ENCODE measurements at places on chromosomes 5 and 9.

GRCh38 chr5:94705427-94705826, 87.0 kb downstream of the SLF1 start:
- DNase-seq: no peak

GRCh38 chr9:79021084-79021483, 550.7 kb upstream of the TLE4 start:
- DNase-seq: no peak

- DNase-seq: no peak
These were observed 61.6 kb downstream of the YTHDC2 start for GRCh38 chr5:113575074-113575473.

GRCh38 chr5:107025712-107026497, 644.8 kb downstream of the EFNA5 start:
- DNase-seq: no peak

- no peak for DNase-seq
These were observed 29.5 kb upstream of the TGFBR1 start for GRCh38 chr9:99075246-99075912.

- no peak for DNase-seq
These were observed 160.8 kb upstream of the PAPPA start for GRCh38 chr9:115992834-115993233.

- DNase-seq: no peak
These were observed 160.0 kb downstream of the TMEM161B start for GRCh38 chr5:88108490-88109279.

DNA sequence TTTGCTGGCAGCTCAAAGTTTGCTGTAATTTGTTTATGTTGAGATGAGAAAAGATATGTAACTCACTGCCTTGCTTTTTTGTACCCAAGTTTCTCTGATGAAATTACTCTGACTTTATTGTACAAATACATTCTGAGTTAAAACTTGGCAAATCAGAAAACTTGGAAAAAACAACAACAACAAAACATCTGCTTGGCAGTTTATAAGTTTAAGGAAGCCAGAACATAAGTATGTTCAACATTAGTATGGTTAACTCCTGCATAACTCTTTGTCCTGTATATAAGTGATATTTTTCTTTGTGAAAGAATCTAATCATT, 233.1 kb downstream of the MAST4 start:
- no peak for DNase-seq

DNA sequence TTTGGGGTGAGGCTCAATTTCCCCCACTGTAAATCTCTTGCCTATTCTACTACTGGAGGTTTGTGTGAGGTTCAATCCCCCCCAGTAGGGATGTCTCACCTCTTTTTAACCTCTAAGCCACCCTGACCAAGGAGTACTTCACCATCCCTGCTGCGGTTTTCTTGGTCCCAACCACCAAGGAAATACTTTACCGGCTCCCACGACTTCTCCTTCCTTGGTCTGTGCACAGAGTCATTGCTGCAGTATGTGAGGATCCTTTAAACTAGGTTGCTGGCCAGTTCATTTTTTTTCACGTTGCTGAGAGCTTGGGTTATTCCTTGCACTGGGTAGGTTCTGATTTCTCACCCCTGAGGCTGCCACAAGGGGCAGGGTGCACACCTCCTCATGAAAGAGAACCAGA, 22.5 kb upstream of the HMGCS1 start:
- no peak for DNase-seq

DNA sequence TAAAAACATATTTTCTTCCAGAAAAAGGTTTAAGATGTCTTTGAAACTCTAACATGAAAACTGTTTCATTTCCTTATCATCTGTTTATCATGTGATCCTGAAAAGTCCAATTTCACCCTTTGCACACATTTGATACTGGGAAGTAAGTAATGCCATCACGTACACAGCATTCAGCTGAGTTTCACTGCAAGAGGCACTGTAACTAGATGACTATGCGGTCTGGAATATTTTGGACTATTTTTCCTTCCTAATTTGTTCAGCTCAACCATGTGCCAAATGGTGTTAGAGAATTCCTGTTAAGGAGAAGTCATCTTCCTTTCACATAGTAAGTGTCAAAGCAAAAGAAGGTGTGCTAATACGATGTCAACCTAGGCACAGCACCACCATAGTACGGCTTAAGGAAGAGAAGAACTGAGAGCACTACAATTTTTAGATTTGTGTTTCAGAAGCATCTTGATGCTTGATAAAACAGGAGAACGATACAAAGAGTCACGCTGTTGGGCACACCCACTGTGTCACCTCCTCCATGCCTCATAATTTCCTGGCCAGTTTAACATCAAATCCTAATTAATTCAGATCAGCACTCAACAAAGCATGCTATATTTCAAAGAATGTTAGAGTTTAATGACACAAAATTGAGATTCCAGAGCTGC, 77.5 kb downstream of the GNAQ start:
- DNase-seq: no peak

GRCh38 chr9:130336027-130336610, 70.6 kb downstream of the HMCN2 start:
- DNase-seq: no peak

GRCh38 chr5:151492729-151493128, 45.3 kb downstream of the SLC36A1 start:
- no peak for DNase-seq

GRCh38 chr5:82493221-82493620, 215.1 kb upstream of the RPS23 start:
- DNase-seq: no peak

- DNase-seq: no peak
These were observed 9.6 kb upstream of the CTNNAL1 start for GRCh38 chr9:109022873-109023272.

GRCh38 chr9:97528529-97529230, 27.2 kb downstream of the TMOD1 start:
- no peak for DNase-seq

DNA sequence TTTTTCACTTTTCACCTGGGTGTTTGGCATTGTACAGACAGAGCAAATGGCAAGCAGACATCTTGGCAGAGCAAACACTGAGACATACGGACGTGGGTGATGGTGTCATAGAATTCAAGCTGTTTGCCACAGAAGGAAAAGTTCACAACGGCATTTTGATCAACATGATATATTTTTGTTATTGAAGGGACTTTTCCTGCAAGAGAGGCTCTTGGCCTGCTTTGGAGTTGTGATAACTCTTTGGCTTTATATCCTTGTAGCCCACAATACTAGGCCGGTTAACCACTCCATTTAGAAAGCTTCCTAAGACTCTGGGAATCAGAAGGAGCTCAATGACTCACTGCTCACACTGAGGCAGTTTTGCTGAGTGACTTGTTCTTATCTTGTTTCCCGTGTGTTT, 1038.3 kb downstream of the TLE1 start:
- peak; percentile 21 for DNase-seq

GRCh38 chr9:136931611-136932130, 12.9 kb downstream of the FBXW5 start:
- DNase-seq: no peak

GRCh38 chr5:57695179-57695578, 212.6 kb upstream of the ACTBL2 start:
- DNase-seq: no peak

- no peak for DNase-seq
These were observed 217.8 kb upstream of the IRX1 start for GRCh38 chr5:3377831-3378230.

GRCh38 chr5:131523500-131524185, 111.4 kb downstream of the RAPGEF6 start:
- no peak for DNase-seq

DNA sequence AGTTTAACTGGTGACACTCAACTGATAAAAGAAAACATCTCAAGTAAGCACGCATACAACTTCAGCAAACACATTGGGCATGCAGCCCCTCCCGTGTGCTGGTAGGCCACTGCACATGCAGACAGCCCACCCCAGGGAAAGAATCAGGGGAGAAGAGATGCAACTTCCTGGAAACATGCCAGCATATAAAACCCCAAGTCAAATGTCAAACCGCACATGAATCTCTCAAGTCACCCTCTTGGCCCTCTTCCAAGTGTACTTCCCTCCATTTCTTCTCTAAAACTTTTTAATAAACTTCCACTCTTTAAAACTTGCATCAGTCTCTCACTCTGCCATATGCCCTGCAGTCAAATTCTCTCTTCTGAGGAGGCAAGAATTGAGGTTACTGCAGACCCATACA, 732.7 kb downstream of the SEMA5A start:
- DNase-seq: no peak

- DNase-seq: peak; percentile 49
These were observed 251.4 kb upstream of the IL12B start for GRCh38 chr5:159581502-159582249.

- no peak for DNase-seq
These were observed 123.5 kb upstream of the COL5A1 start for GRCh38 chr9:134518004-134518606.

DNA sequence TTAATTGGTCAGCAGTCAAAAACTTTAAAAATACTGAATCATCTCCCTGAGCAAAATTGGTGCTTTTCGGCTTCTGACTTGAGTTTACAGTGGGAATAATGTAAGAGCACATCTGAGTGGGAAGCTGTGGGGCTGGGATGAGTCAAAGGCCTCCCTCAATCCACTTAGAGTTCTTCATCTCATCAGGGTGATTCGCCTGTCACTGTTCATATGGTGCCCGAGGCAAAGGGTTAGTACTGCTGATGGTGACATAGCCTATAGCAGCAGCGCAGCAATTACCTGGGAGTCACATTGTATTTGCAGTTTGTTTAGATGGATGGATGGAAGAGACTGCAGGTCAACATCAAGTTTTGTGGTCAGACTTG, 113.8 kb upstream of the ZNF608 start:
- DNase-seq: no peak

DNA sequence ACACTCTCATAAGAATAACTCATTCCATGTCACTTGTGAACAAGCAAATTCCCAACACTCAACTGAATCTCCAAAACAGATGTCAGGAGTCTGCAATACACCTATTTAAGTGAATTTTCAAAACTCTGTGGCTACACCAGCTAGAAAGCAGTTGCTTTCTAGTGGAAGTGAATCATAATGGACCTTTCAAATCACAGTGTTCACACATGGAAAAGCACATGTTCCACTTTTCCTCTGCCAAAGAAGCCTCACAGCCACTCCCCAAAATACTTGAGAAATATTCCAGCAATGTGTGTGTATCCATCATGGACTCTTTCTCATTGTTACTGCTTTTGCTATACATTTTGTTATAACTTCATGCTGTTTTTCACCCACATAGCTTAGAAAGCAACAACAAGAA, 17.4 kb downstream of the MARCHF3 start:
- no peak for DNase-seq

GRCh38 chr9:3479514-3480352, 46.1 kb downstream of the RFX3 start:
- no peak for DNase-seq

DNA sequence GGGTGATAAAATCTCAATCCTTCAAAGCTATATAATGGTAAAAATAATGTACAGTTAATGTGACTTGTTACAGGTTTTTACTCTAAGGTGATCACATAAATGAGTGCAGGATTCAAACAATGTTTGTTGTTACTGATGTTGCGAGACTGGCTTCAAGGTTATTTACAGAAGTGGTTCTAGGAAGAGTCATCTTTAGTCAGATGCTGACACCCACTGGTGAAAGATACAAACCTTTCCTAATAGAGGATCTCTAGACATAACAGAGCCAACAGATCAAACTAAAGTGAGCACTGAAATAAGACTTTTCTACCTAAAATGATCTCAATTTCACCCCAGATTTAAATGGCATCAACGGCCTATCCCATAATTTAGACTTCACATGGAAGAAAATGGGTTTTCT, 20.2 kb downstream of the ARSB start:
- DNase-seq: no peak

- DNase-seq: peak; percentile 44
These were observed 162.2 kb downstream of the OXCT1 start for GRCh38 chr5:41707853-41708603.

DNA sequence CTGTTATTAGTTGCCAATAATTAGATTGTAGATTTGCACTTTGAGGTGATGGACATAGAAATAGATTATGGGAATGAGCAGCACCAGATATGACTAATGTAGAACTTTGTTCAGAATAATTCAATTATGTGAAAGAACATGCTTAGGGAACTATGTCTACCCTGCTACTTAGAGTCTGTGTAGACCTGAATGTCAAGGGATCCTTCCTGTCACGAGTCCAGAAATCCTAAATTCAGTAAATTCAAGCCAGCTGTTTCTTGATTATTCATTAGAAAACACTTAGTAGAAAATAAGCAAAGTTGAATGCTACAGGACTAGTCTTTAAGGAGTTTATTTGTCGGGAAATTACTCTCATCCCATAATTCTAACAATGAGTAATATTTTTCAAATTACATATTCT, 887.3 kb upstream of the SEMA6A start:
- DNase-seq: no peak

- DNase-seq: no peak
These were observed 151.1 kb upstream of the HAPLN1 start for GRCh38 chr5:83871533-83872395.

DNA sequence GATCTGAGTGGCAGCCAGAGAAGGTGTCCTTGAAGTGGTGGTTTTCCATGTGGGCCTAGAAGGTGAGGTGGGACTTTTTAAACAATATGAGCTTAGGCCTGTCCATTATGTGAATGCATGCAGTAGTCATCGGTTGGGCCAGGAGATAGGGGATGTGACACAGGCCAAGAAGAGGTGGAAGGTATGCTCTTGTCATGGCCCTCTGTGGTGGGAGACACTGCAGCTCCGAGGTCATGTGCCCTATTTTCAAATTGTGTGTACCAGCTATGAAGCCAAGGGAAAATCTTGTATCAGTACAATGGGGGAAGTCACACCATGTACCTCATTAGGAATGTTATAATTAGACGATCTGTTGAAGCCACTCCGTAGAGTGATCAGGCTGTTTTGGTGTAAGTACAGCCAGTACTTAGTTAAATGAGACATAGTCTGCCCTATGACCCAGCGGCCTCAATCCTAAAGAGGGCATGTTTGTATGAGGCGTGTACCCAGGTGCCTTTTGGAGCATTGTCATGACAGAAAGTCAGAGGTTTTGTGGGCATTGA, 280.1 kb downstream of the MAST4 start:
- no peak for DNase-seq

GRCh38 chr9:122442568-122442967, 35.2 kb downstream of the OR1J1 start:
- no peak for DNase-seq

- DNase-seq: peak; percentile 41
These were observed 95.8 kb downstream of the ALDH1A1 start for GRCh38 chr9:72856972-72857623.

DNA sequence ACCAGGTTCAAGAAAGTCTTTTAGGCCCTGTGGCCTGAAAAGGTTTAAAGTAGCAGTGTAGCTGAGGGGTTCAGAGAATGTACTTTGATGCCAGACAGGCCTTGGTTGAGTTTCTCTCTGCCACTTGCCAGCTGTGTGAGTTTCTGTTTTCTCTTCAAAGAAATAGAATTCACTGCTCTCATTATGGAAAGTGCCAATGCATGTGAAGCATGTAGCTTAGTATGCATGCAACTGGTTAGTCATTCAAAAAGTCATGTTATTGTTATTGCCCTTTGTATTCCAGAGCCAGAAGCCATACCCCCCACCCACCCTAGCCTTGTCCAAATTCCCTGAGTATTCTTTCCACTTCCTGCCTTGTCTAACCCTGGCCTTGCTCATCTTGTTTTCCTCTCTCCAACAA, 101.7 kb downstream of the ADRB2 start:
- DNase-seq: no peak

GRCh38 chr5:14245132-14245925, 102.2 kb downstream of the TRIO start:
- DNase-seq: no peak
